Activated T-helper 1 cell treated with Interleukin-2 at 50 U/mL for 16 hours (primary cell): ENCODE measurements at places on chromosomes 6 and 20.

DNA sequence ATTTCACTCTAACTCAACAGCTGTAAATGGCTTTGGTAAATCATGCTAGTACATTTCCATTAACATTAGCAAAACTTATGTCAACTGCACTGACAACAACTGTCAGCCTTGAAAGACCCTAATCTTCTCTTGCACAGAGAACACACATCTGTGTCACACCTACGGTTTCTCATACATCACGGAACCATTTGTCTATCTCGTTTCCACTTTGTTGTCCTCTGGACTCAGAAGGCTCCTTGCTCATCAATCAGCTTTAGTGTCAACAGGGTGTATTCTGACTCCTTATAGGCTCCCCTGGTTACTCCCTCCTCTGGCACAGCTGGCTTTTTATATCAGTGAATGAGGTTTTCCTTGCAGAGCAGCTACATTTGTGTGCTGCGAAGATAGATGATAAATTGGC, 49.3 kb downstream of the CD83 start:
- DNase-seq, result no peak

- DNase-seq, result no peak
Measured at GRCh38 chr6:41704028-41704427, 31.4 kb downstream of the TFEB start.

DNA sequence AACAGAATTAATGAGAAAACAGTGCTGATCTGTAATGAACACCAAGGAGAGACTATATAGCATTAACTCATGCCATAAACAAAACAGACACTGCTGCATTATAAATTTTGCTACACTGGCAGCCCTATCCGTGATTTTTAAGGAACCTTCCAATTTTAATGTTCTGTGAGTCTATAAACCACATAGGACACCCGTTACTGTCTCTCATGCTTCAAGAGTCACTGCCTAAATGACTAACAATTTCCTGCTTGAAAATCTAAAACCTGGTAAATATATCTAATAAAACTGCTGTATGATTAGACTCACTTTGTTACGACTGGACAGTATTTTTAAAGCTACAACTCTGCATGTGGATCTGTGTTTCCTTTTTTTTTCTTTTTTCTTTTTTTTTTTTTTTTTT, 8.7 kb downstream of the CHD6 start:
- no peak for DNase-seq

GRCh38 chr6:6915813-6916547, 191.8 kb upstream of the RREB1 start:
- no peak for DNase-seq

GRCh38 chr6:133503336-133503729, 262.2 kb downstream of the EYA4 start:
- no peak for DNase-seq

DNA sequence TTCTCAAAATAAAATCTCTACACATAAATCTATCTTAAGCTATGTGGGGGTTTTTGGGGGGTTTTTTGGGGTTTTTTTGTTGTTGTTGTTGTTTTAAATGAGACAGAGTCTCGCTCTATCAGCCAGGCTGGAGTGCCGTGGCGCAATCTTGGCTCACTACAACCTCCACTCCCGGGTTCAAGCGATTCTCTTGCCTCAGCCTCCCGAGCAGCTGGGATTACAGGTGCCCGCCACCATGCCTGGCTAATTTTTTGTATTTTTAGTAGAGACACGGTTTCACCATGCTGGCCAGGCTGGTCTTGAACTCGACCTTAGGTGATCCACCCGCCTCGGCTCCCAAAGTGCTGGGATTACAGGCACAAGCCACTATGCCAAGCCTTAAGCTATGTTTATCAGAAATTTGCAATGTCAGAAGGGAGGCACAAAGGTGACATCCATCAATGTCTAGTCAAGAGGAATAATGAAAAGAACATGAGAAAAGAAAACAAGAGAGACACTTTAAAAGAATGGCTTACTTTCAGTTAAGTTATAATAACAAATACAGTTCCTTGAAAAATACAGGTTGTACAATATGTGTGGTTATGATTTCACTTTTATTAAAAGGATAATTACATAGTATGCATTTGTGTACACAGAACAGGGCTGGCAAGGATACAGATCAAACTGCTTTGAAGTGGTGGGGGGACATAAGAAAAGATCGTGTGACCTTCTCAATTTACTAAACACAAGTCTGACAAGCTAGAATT, 28.6 kb downstream of the SLC23A2 start:
- no peak for DNase-seq

- no peak for DNase-seq
Measured at GRCh38 chr6:113596387-113597230, 260.5 kb upstream of the MARCKS start.

GRCh38 chr6:6711832-6712448, 123.4 kb downstream of the LY86 start:
- no peak for DNase-seq
